Activated T-helper 1 cell treated with Interleukin-2 at 50 U/mL for 16 hours (primary cell): ENCODE measurements at places on chromosomes 3 and 15.

- DNase-seq, result no peak
These were observed 127.7 kb downstream of the SAMMSON start for GRCh38 chr3:70127192-70127591.

DNA sequence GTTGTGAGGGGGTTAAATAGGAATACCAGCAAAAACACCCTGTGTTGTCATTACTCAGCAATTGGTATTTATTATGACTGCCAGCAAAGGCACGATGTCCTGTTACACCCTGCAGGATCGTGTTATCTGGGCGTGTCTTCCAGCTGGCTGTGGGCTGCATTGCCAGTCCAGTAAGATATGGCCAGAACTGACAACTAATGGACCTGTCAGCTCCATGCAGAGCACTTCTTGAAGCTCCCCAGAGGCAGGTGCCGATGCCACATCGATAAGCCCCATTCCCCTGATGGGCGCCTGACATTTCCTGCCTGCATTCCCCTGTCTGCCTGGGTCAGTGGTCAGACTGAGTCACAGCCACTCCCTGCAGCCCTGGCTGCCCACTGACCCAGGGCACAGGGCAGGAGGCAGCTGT, 79.7 kb upstream of the RASGRF1 start:
- no peak for DNase-seq

DNA sequence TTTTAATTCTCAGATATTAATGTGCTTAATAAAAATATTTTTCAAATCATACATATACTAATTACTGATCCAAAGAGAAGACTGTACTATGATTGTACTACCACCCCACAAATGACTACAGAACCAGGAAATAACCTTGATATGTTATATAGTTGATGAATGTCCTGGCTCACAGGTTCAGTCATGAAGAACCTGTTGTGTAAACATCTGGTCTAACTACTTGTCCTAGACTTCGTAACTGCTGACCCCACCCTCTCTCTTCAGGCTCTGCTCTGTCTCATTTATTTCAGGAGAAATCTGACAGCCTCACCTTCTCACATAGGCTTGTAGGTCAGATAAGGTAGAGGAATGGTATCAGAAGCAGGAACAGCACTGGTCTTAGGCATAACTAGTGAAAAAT, 14.7 kb upstream of the CSTA start:
- no peak for DNase-seq

- DNase-seq, result no peak
These were observed 1534.6 kb downstream of the SI start for GRCh38 chr3:163543662-163544061.

DNA sequence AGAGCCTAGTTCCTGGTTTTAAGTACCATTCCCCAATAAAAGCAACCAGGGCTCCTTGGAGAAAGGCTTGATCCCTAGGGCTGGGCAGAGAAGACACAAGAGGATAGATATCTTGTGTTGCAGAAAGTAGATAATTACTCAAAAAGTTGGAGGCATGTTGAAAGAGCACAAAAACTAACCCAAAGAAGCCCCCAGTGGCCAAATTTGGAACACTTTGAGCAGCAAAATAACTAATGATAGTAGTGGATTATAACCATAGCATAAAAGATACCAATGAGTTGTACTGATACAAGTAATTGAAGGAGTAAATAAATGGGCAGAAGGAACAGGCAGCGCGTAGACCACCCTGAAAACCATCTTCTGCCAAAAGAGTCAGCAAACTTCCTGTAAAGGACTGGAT, 12.0 kb downstream of the EXOSC7 start:
- DNase-seq, result no peak

DNA sequence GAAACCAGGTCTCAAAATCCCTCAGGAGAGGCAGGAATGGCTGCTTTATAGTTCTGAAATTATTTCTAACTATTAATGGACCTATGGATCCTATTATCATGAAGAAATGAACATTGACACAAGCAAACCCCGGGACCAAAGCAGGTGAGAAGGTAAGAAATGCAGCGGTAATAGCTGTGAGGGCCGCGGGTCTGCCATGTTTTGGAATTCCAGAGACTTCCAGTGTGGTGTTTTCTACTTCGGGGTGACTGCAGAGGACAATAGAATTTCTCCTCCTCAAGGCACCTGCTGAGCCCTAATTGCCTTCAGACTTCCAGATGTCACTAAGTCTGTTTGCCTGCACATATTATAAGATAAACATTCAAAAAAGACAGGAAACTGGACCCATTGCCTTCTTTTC, 437.4 kb downstream of the GABRG3 start:
- DNase-seq, result no peak

DNA sequence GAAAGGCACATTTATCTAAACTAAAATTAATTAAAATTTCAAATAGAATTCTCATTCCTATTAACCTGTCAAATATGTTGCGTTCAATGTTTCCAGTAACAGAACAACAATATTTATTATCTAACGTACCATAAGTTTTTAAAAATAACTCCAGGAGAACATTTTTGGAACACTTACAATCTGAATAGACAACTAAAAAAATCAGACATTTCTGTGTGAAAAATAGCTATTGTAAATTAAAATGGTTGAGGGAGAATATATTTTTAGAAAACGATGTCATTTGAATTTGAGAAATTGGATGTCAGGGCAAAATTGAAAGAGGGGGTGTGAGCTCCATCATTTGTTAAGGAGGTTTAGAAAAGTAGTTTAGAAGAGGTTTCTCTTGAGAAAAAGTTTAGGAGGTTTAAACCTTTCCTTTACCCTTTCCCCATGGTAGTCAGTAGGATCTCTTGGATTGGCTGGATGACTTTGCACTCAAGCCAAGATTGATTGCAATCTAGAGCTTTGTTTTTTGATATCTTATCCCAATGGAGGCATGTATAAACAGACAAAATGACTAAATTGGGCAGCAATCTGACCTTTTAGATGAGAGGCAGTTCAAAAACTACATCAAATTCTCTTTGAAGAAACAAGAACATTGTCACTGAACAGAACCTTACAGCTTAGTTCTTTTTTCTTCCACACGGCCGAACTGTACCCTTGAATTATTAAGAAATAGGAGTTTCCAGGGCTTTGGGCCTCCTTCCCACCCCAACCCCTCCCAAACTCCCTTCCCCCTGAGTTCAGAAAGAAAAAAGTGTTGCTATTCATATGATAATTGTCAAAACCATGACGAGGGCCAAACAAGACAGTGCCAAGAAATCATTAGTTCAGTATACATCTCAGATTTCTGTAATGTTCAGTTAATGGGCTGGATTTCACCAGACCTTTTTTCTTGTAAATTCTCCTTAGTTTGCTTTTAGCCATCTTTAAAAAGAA, 79.7 kb upstream of the CDIN1 start:
- DNase-seq, result no peak

GRCh38 chr15:44726568-44727484, 9.5 kb upstream of the TRIM69 start:
- peak; percentile 60 for DNase-seq

GRCh38 chr15:23877502-23878412, 190.7 kb upstream of the NDN start:
- DNase-seq, result no peak

GRCh38 chr3:129106320-129106719, 15.3 kb downstream of the RAB43 start:
- DNase-seq, result no peak

DNA sequence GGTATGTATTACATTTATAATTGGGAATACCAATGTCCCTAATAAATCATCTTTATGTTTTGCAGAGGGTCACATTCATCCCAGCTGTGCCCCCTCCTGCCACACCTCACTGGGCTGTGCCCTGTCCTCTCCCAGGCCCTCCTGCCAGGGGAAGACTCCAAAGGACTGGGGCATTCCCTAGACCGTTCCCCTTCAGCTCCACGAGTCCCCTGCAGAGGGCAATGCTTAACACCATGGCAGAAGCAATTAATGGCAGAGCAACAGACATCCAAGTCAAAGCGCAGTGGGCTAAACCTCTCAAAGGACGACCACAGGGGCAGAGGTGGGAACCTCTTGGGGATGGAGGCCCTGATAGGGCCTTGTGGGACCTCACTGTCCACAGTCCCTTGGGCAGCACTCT, 71.3 kb upstream of the SEC13 start:
- no peak for DNase-seq

GRCh38 chr3:61094608-61095007, 156.6 kb downstream of the FHIT start:
- DNase-seq, result no peak

DNA sequence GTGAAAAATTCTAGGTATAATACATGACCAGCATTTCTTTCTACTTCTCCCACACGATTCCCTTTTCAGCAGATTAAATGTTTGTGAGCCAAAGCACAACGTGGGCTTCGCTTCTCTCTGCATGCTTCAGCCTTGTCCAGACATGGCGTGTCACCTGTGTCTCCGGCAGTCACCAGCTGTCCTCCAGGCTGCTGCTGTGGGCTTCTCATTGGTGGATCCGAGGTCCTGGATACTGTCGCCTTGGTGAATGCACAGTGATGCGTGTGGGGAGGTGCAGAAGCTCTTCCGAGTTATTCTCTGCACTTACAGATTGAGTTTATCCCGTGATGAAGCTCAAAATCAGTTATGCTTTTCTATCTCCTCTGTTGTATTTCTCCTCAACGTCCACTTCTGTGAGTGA, 23.0 kb upstream of the GOLGA8J start:
- DNase-seq, result no peak

DNA sequence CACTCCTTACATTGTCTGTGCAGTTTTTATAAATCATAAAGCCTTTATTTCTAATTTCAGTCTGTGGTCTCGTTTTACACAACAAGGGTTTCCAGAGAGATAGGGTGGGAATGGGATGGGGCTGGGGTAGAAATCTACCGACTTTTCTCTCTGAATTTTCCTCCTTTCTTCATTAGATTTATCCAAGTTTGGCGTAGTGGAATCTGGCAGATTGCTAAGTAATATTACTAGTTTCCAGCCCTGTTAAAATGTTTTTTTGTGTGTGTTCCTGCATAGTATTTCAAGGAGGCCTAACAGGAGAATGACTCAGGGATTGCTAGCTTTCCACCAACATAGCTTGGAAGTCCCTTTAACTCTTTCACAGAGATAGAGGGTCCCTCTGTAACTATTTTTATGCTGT, 185.5 kb upstream of the GOLGA6L4 start:
- no peak for DNase-seq

DNA sequence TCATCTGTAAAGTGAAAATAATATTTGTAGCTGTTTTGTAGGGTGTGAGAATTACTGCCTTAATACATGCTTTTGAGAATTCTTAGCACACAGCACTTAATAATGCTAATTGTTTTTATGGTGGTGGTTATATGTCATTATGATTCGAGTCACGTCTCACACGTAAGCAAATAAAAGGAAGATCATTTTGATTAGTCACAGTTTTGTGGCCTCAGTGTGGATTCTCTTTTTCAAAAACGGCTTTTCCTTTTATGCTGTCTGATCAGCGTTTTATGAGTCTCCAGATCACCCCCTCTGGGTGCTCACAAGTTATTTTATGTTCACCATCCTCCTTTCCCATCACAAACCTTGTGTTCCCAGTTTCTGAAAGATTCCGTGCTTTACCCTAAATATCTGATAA, 255.6 kb upstream of the CNTN4 start:
- DNase-seq, result no peak

GRCh38 chr3:86708893-86709292, 282.1 kb downstream of the VGLL3 start:
- no peak for DNase-seq

GRCh38 chr3:109346770-109347295, 9.5 kb upstream of the DPPA4 start:
- DNase-seq, result no peak

GRCh38 chr3:27425896-27426565, 56.8 kb upstream of the NEK10 start:
- DNase-seq, result no peak

DNA sequence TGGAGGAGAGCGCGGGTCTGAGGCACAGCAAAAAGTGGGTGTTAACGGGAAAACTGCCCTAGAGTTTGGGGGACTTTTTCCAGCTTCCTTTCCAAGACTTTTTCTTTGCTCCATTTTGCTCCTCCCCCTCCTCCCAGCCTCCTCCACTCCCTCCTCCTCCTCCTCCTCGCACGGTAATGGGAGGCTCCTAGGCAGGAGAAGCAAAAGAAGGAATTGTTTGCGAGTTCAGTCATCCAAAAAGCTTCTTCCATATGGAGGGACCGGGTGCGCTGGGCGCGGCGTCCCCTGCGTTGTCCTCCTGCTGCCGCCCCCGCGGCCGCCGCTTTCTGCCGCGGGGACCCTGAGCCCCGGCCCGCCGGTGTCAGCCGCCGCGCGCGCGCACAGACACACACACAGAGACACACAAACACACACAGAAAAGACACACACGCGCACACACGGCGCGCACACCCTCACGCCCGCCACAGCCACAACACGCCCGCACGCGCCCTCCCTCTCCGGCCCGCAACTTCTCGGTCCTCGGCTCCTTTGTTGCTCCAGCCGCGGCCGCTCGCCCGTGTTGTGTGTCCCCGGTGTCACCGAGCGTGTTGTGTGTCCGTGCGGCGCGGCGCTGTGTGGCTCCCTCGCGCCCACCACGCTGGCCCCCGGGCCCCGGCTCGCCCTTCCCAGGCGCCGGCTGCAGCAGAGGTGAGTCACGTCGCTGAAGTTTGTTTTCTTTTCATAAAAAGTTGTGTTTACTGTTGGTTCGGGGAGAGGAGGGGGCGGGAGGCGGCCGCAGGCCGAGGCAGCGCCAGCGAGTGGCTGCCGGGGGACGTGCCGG, at the start of gene BOC:
TSS of gene BOC (plus strand) at position 228 of the 820 bp plus-strand sequence. CDS start 38,246 bp downstream, outside the sequence.
- no peak for DNase-seq

DNA sequence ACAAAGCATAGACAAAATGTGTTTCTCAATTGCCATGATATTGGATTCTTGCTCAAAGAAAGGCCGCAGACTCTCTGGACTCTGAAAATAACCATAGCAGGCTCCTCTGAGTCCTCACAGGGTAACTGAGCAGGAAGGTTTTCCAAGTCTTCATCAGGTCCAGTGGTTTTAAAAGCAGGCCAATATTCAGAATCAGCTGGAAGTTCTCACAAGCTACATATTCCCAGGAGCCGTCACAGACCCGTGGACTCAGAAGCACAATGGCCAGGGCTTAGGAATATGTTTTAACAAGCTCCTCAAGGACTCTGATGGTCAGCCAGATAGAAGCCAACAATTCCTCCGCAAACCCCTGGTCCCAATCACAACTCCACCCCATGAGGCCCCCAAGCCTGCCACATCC, 256.1 kb upstream of the ADAMTS9 start:
- no peak for DNase-seq

GRCh38 chr15:81363718-81364500, 10.1 kb downstream of the TMC3 start:
- DNase-seq, result no peak
